ENCODE measurements at places on chromosomes 1 and 21.

GRCh38 chr1:224733027-224733911, 117.2 kb downstream of the CNIH3 start:
- no peak for DNase-seq

GRCh38 chr1:55774446-55774845, 559.3 kb upstream of the USP24 start:
- no peak for DNase-seq

GRCh38 chr1:147700042-147701006, 30.0 kb upstream of the ACP6 start:
- DNase-seq: peak; percentile 10

GRCh38 chr1:180392020-180392419, 110.4 kb downstream of the ACBD6 start:
- DNase-seq: no peak

GRCh38 chr1:110875216-110875731, 2.3 kb downstream of the CD53 start:
- peak; percentile 34 for DNase-seq

DNA sequence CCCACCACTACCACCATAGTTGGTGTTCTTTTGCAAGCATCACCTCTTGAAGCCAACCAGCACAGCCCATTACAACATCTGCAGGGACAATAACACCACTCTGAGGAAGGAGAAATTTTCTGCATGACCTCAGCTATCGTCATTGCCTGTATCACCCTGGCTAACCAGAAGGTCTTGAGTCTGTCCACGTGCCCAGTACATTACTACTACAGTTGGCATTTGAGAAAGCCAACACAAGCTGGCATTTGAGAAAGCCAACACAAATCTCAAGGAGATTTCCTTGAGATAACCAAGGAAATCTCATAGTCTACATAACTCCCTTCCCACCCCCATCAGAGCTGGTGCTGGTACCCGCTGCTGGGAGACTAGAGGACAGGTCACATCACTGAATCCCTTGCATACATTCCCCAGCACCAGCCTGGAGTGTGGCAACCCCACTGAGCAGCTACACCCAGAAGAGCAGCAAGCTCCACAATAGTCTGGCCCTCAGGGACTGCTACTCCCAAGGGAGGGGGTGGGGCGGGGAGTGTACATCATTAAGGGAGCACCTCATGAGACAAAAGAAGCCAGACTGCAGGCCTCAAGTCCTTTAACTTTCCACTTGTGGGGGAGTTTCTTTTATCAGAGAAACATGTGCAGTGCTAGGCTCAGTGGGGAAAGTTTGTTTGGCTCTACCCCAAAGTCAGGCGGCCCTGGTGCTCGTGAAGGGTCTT, 46.0 kb upstream of the GUCA2A start:
- DNase-seq: no peak

DNA sequence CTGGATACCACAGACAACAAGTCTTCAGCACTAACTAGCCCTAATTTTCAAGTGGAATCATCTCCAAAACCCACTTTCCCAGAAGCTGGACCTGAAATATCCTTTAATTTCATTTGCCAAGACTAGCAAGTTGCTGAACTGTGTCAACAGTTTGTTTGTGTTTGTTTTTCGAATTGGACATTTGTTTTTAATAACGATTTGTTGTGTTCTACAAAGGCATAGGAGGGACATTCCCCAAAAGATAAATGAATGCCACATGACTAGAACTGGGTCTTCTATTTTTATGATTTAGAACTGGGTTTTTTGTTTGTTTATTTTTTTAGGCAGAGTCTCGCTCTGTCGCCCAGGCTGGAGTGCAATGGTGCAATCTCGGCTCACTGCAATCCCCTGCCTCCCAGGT, 17.9 kb downstream of the LUZP1 start:
- no peak for DNase-seq

- no peak for DNase-seq
Measured at GRCh38 chr1:224761245-224761644, 145.1 kb downstream of the CNIH3 start.

GRCh38 chr21:36015045-36015444, 45.3 kb downstream of the SETD4 start:
- DNase-seq: no peak

GRCh38 chr1:221664253-221664652, 77.6 kb downstream of the DUSP10 start:
- DNase-seq: no peak

DNA sequence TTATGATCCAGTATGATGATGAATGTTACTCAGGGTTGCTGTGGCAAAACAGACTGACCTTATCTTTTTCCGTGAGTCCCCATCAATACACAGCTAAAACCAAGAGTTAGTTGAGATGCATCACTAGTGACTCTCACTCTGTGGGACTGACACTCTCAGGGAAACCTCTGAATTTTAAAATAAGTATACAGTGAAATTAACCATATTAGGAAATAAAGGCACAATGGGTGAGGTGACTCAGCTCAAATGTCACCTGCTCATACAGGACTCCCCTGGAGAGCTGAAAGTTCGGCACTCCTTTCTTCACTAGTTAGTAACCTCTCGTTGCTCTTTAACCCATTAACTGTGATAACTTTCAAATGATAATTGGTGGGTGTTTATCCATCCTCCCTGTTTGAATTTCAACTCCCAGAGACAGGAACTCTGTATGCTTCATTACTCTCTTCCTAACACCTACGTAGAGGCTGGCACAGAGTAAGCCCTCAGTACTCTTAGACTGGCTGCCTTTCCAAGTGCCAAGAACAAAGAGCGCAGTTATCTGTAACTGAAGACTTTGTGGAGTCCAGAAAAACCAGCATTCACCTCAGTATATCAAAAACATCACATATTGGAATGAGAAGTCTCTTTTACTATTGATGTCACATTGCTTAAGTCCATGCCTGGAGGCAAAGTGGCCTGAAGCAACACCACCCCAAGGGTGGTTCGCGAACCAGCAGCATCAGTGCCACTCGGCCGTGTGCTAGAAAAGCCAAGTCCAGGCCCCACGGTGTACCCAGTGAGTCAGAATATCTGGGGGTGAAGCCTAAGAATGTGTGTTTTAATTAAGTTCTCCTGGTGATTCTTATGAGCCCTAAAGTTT, 91.1 kb downstream of the NIBAN1 start:
- DNase-seq: no peak

GRCh38 chr1:100717218-100717617, 2.3 kb upstream of the VCAM1 start:
- DNase-seq: no peak

Measured in activated CD4-positive, CD25-positive, alpha-beta regulatory T cell (primary cell).